ENCODE measurements at places on chromosomes 6 and 20. TPM values are rescaled to one million over a fixed set of nuclear protein-coding genes. Genes with fewer than 3 reads are reported as not detected.

The NKAPL gene
- 2.9 TPM for polyA plus RNA-seq

The ZNF165 gene
- polyA plus RNA-seq: 4.9 TPM

The SEL1L2 gene
- polyA plus RNA-seq: not detected

The CALHM6 gene
- 3.6 TPM for polyA plus RNA-seq

The CRIP3 gene
- polyA plus RNA-seq: 7.3 TPM

The DPPA5 gene
- not detected for polyA plus RNA-seq

GRCh38 chr6:137653706-137654059 lies 159.5 kb upstream of the OLIG3 start:
- no peak for DNase-seq

DNA sequence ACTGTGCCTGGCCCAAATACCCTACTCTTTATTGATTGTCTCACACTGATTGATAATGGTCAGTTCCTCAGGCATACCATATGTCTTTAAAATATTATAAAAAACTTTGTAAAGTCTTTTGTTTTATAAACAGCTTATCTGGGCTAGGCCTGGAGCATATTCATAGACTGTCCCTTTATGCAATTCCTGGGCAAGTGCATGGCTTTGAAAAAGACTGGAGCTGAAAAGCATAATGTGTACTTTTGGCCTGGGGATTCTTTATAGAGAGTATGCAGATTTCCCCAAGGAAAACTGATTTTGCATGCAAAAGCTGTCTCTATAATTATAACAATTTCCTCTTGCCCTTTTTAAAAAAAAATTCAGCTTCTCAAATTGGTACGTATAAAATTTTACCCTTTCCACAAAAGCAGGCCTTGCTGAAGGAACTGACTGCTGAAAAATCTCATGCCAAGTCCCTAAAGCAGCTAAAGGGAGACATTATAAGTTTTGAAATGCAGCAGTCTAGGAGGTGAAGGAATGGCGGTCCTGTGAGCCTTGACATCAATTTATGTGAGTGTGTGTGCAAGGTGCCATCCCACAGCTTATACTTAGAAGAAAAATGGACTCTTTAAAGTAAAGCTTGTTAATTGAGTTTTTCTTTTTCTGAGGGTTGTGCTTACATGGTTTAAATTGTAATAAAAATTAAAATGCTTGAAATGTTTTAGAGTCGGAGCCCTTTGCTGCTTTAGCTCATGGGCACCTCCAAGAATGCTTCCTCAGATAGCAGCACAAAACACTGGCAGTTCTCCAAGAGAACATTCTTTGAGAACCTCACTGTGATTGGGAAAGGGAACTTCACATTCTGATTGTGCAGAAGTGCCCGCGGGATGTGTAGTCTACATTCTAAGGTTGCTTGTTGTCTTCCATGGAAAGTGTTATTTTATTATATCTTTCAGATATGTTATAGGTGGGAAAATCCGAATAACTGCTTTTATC lies 43.9 kb downstream of the PLCB4 start:
- no peak for DNase-seq

The CNKSR3 gene
- polyA plus RNA-seq: 58.4 TPM

DNA sequence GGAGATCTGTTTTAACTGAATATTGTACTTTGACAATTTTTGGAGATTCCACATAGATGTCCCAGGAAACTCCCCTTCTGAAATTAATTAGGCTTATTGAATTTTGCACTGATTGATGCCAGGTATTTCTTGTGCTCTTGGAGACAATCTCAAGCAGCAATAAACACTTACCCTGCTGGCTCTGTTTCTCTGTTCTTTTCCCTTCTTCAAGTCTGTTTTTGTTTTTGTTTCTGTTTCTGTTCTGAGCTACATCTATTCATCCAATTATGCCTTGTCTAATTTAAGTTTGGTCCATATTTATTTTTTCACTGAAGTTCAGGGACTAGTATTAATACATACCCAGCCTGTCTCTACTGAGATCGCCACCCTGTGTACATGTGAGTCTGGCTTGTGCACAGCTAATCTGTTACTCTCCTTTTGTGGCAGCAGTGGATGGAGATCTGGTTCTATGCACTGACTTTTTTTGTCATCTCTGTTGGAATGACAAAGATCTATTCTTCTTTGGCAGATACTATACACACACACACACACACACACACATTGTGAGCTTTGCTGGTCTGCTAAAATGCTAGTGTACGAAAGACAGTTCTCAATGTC lies 51.9 kb downstream of the IL22RA2 start:
- DNase-seq: no peak

The AVP gene
- 0.28 TPM for polyA plus RNA-seq

- no peak for DNase-seq
These were observed 439.1 kb upstream of the NOX3 start for GRCh38 chr6:155894758-155895157.

DNA sequence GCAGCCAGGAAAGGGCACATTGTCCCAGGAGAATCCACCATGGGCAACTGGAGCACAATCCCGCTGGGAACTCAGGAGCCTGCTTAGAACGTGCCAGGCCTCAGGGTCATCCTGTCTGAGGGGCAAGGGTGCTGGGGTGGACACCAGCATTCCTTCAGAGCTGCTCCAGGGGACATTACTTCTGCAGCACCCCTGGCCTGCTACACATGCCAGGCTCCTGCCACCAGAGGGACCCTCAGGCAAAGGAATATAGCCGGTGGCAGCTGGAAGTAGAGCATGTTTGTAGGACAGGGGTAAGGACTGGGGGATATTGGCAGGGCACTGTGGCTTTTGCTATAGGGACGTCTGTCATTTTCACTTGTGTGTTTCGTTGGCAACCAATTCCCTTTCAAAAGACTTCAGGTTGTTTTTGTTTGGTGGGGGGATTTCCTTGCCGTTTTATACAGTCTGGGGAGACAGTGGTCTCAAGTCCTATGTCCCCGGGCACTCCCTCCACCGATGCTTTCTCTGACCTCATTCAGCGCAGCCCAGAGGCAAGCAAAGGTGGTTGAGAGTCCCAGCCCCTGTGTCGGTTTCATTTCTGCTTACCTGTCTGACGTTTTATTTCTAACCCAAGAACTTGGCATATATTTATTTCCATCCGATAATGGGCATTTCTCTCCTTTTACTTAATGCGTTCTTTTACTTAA lies 130.8 kb downstream of the JPH2 start:
- DNase-seq: peak; percentile 13
